Neural progenitor cell (in vitro differentiated cells): ENCODE measurements at places on chromosomes 2 and 18. TPM values are rescaled to one million over a fixed set of nuclear protein-coding genes. Genes with fewer than 3 reads are reported as not detected.

DNA sequence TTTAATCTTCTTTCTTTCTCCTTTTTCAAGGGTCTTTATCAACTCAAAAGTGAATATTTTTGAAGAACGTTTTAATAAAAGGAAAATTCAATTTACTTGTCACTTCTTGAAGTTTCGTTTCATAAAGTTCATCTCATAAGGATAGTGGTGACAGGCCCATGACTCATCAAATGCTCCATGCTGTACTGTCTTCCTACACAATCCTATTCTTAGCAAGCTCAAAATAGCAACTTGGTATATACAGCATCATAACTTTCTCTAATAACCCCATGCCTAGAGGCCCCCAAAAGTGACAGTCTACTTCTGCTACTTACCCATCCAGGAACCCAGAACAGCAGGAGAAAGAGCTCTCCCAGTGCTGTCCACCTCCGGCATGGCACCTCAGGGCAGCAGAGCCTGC is 7.7 kb downstream of the FBXO15 start:
- DNase-seq, result no peak

The SP5 gene
- 3.0 and 8.5 TPM in 2 replicates for total RNA-seq

DNA sequence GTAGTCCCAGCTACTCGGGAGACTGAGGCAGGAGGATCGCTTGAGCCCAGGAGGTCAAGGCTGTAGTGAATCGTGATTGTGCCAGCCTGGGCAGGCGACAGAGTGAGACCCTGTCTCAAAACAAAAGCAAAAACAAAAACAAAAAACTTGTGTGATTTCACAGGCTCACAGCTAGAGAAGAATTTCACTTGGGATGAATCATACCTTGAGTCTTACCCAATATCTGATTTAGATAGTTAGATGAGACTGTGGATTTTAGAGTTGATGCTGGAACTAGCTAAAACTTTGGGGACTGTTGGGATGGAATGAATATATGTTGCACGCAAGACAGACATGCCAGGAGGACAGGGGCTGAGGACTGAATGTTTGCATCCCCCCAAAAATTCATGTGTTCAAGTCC is 4.4 kb downstream of the ANKRD29 start:
- no peak for DNase-seq

DNA sequence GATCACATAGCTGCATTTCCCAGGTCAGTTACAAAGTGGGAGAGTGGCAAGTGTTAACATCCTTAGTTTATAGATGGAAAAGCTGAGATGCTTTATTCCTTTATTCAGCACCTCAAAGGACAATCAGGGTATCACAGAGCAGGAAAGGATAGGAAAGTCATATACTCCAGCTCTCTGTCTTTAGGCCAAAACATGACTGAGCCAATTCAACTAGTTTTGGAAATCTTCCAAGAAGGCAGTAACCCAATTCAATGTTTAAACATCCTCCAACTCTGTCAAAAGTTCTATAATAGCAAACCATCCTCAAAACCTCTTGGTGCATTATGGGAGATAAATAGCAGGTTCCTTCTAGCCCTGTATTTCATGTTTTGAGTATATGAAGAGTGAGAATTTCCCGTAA is 25.2 kb downstream of the CASP8 start:
- DNase-seq, result no peak

DNA sequence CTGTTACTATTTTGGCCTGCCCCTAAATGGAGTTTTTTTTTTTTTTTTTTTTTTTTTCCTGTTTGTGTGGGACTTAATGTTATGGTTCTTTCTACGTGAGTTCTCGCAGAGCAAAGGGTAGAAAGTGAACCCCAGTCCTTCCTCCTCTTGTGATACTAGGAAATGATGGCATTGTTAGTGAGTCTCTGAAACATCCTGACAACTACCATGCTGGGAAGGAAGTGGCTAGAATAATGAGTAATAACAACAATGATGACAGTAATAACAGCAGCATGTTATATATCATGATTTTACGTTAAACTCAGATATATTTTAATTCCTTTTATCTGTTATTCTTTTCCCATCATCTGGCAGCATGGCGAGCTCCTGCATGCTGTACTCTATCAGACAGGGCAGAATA is 216.2 kb upstream of the LINC00305 start:
- DNase-seq, result no peak

DNA sequence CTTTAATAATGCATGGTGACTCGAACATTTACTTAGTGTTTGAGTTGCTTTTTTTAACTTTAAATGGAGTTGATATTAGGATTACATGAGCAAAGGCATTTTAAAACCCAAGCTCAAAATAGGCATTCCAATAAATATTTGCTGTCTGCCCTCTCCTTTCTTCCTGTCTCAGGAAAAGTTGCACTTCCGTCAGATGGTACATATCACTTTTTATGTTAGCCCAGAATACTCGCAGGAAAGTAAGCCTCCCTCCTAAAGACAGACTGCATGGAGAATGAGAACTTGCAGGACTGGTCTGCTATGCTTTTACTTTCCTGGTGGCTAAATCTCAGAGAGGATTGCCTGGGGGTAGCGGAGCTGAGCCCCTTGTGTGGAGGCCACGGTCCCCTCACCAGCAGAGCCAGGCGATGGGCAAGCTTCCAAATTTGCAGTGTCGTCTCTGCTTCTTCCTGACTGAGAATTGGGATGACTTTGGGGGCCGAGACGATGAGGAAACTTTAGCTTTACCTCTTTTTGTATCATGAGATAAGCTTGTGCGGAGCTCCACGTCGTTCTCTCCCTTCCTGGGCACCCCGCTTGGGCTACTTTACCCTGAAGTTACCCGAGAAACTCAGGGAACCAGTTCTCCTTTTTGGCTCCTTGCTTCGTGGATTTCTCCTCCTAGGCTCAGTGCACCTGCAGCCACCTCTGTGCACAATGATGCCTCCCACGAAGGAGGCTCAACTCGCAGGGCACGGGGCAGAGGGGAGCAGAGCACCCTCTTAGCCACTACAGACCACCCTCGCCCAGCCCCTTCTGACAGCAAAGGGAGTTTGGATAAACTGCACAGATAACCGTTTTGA is 223.3 kb downstream of the SH3RF3 start:
- DNase-seq, result no peak

DNA sequence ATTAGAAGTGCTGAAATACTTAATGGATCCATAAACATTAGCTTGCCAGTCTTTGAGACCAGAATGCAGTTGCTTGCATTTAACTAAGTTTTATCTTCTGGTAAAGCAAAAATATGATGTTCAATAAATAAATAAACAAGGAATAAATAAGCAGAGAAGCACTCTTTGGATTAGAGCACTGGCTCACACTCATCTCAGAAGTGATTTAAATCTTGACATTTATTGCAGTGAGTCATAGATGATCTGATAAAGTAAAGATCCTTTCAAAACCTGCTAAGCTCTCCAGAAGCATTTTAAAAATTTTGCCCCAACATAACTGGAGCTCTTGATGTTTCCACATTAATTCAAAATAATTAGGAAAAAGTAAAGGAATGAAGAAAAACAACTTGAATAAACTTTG is 66.8 kb downstream of the KYNU start:
- no peak for DNase-seq

The CIB4 gene
- not detected in 2 replicates for total RNA-seq

GRCh38 chr2:88281302-88282217 is 111.4 kb downstream of the THNSL2 start:
- peak; percentile 60 for DNase-seq

The NT5C1B gene
- not detected in 2 replicates for total RNA-seq

The HOXD12 gene
- not detected in 2 replicates for total RNA-seq

DNA sequence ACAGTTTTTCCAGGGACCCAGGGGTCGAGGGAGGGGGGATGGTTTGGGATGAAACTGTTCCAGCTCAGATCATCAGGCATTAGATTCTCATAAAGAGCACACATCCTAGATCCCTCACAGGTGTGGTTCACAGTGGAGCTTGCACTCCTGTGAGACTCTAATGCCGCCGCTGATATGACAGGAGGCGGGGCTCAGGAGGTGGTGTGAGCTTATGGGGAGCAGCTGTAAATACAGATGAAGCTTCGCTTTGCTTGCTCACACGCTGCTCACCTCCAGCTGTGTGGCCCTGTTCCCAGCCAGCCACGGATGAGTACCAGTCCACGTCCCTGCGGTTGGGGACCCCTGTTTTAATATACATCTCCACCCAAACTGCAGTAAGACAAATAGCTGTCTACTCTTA is 204.2 kb downstream of the AGAP1 start:
- DNase-seq, result no peak

The DNAJC5G gene
- total RNA-seq, result not detected in 2 replicates
